ENCODE measurements at places on chromosomes 11 and 22.

DNA sequence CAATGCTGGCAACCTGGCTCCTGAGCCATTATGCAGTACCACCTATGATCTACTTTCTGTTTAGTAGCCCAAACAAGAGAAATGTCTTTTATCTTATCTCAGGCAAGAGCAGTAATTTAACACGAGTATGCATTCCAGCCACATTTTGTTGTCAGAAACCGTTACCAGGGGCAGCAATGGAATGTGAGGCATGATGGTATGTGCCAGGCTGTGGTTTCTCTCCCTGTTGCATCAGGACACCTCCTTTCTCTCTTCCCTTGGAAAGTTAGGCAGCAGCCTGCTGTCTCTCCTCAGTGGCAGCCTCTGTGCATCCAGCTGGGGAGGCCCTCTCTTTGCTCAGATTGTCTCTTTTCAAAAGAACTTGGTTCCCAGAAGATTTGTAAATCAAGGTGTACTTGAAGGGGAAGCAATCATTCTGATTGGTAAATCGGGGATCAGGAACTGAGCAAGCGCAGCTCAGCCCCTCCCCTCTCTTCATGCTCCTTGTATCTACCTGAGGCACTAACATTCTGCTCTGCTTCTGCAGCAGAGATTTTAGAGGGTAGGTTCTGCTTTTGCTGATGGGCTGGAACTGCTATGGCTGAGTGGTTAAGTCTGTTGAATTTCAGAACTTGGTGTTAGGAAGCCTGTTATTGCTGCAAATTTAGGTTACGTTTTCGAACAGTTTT, 229.2 kb downstream of the ADAMTS15 start:
- DNase-seq = no peak

- DNase-seq = no peak
Measured at GRCh38 chr11:11860103-11860979, 18.6 kb downstream of the USP47 start.

DNA sequence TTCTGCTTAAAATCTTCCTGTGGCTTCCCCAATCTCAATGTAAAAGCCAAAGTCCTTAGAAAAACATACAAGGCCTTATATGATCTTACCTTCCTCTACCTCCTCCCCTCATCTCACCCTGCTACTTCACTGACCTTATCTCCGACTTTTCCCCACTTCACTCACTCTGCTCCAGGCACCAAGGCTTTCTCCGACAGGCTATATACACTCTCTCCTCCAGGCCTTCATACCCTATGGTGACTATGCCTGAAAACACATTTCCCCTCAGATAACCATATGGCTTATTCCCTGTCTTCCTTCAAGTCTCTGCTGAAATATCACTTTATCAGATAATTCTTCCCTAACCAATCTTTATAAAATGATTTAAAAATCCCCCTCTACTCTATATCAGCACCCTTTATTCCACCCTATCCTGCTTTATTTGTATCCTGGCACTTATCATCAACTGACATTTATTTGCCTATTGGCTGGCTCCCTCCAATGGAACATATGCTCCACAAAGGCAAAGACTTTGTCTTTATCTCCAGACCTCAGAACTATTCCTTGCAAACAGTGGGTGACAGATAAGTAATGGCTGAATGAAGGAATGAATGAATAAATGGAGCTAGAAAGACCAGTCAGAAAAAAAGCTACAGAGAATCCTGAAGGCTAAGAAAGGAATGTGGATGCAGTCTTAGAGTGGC, 52.7 kb downstream of the PAK1 start:
- no peak for DNase-seq

GRCh38 chr22:24503843-24504338, 8.8 kb downstream of the UPB1 start:
- DNase-seq = no peak

- no peak for DNase-seq
Measured at GRCh38 chr11:112928136-112928535, 33.1 kb upstream of the NCAM1 start.

- DNase-seq = peak; percentile 16
Measured at GRCh38 chr11:7278314-7278917, 26.7 kb downstream of the SYT9 start.

GRCh38 chr11:271319-271715, 6.9 kb upstream of the NLRP6 start:
- no peak for DNase-seq

DNA sequence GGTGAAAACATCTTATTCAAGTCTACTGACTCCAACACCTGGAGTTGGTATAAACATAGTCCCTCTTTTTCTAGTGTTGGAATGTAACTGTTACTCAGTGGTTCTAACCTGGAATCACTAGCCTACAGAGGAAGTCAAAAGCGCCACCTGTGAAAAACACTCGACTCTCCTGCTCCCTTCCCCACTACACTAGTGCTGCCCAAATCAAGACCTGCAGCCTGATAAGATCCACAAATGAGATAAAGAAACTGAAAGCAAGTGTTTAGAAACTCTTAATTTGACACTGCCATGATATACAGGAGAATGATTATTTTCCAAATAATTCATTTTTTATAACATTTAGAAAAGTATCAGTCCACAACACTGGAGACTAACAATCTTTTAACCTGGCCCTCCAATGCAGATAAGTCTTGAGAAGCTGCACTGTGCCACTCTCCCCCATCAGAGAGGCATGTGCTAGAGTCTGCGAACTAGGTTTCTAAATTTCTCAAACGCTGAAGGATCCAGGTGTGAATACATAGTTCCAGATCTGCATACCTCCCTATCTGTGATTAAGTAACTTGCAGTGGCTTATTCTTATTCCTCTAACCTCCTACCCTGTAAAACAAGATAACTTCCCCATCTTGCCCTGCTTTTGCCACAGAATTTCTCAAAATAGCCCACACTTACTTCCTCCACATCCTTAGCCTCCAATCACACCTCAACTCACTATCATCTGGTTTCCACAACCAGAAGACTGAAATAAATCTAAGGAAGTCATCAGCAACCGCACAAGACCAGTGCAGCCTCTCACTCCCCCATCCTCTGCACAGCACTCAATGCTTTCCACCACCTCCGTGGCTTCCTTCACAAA, 88.1 kb downstream of the RRAS2 start:
- DNase-seq = no peak

- no peak for DNase-seq
Measured at GRCh38 chr11:97814325-97814959, 1206.3 kb upstream of the CNTN5 start.

- no peak for DNase-seq
Measured at GRCh38 chr22:35589071-35589755, 27.9 kb downstream of the MB start.

- DNase-seq = no peak
Measured at GRCh38 chr11:63610604-63611394, 3.4 kb downstream of the PLAAT3 start.

- no peak for DNase-seq
Measured at GRCh38 chr11:120513436-120514315, 2.1 kb downstream of the GRIK4 start.

DNA sequence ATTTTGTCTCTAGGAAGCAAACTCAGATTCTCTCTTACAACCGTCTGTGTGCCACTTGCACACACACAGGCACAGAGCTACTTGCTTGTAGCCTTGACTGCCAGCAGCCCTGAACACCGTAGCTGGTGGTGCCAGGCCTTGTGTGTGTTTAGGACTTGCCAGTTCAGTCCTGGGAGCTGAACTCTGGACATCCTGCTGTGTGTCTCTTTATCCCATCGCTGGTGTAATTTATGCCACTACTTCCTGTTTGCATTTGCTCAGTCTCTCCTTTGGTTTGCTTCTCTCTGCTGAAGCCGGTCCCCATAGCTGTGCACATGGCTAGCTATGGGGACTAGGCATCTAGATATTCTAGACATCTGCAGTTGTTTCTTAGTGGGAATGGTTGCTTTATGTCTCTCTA, 24.0 kb downstream of the MARK2 start:
- no peak for DNase-seq

DNA sequence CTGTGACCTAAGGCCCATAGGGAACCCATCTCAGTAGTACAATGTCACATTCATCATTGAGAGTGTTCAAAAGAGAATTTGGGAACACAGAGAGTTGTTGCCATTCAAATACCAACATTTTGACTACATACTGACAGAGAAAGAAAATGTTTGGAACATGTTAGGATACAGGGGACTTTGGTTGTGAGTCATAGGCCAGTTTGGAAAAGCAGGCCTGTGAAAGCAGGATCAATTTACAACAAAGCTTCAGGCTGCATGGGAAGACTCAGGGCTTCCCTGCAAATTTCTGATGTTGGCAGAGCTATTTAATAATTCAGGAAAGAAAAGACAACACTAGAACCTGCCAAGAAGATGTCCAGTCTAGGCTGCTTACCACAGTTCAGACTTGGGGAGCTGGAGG, 374 bp downstream of the NLRP10 start:
- no peak for DNase-seq

- DNase-seq = no peak
Measured at GRCh38 chr22:23079814-23080521, 9.6 kb downstream of the GNAZ start.

GRCh38 chr11:126084608-126084912, 21.9 kb upstream of the CDON start:
- DNase-seq = peak; percentile 2

DNA sequence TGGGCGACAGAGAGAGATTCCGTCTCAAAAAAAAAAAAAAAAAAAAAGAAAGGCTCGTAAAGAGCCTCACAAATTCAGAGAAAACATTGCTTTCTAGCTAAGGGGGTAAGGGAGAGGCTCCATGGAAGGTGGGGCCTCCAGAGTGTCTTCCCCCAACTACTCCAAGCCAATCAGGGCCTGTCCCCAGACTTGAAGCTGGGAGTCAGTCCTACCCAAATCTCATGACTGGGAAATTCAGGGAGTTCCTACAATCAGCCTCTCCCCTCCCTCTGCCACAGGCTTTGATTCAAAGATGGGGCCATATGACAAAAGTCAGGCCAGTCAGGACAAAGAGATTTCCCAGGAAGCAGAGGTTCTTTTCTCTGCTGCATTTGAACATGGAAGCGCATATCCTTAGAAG, 63.0 kb upstream of the NUP160 start:
- no peak for DNase-seq

- no peak for DNase-seq
Measured at GRCh38 chr11:13278609-13279486, 1.3 kb downstream of the BMAL1 start.

GRCh38 chr11:3807909-3808860, at the start of gene PGAP2:
Gene PGAP2 (plus strand): TSS chr11:3808560. CDS start chr11:3811260, 2,700 bp downstream.
- peak; percentile 58 for DNase-seq

- DNase-seq = no peak
Measured at GRCh38 chr11:76791861-76792260, 8.7 kb downstream of the TSKU start.

GRCh38 chr22:38638216-38638615, 18.0 kb downstream of the FAM227A start:
- no peak for DNase-seq

DNA sequence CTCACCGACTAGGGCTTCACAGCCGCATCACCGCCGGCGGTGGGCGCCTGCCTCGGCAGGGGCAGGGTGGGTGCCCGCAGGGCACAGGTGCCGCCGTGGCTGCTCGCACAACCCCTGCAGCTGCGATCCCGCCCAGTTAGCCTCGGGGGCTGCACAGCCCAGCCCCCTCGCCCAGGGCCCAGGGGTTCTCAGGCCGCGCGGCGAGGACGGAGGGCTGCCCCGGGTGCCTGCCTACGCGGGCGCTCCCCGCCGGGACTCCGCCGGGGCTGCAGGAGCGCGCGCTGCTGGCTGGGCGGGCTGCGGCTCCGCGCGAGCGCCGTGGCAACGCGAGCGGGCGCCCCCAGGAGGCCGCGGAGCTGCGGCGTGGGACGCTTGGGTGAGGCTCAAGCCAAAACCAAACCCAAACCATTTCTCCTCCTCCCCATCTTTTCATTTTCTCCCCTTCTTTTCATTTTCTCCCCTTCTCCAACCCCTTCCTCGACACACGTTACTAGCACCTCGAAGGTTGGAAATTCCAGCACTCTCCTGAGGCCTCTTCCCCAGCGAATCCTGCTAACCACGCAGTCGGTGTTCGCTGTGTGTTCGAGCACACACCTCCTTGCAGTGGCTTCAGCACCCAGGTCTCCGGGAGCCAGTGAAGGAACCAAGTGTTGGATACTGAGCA, at the start of gene MICAL3:
Gene MICAL3 (minus strand): TSS at position 286 of the 664 bp plus-strand sequence. CDS start 117,749 bp downstream, outside the sequence.
- peak; percentile 40 for DNase-seq

- no peak for DNase-seq
Measured at GRCh38 chr11:125777309-125777708, 1.3 kb downstream of the PATE2 start.

- DNase-seq = peak; percentile 5
Measured at GRCh38 chr11:23021287-23021863, 161.1 kb upstream of the CCDC179 start.

- DNase-seq = no peak
Measured at GRCh38 chr11:114044042-114044871, 15.3 kb upstream of the ZBTB16 start.

DNA sequence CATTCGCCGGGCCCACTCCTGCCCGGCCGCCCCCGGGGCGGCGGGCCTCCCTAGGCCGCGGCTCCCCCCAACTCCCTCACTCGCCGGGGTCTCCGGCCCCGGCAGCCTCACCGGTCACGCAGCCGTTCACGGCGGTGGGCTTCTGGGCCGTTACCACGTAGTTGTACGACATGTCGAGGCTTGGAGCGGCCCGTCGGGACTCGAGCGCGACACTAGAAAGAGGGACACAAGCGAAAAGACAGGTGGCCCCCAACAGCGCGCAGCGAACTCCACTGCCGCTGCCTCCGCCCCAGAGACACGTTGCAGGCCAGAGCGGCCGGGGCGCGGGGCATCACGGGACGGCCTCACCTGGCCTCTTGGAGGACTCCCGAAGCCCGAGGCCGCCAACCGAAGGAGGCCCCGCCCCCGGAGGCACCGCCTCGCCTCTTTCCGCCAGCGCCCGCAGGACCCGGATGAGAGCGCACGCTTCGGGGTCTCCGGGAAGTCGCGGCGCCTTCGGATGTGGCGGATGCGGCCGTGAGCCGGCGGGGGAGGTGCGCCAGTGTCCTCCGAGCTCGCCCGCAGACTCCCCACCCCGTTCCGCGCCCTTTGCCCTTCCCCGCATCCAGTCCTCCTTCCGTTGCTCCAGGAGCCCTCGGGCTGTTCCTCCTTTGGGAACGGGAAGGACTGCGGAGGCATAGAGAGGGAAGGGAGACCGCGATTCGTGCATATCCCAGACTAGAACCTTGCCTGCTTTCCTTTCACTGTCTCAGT, at the start of the genes DDB1 and TKFC:
Gene DDB1 (minus strand): TSS at position 309 of the 753 bp plus-strand sequence. CDS start 137 bp downstream, at position 172.
Gene TKFC (plus strand): TSS at position 432 of the 753 bp plus-strand sequence. CDS start 1,501 bp downstream, outside the sequence.
- peak; percentile 99 for DNase-seq

GRCh38 chr11:101429703-101430540, 153.9 kb downstream of the TRPC6 start:
- DNase-seq = no peak

DNA sequence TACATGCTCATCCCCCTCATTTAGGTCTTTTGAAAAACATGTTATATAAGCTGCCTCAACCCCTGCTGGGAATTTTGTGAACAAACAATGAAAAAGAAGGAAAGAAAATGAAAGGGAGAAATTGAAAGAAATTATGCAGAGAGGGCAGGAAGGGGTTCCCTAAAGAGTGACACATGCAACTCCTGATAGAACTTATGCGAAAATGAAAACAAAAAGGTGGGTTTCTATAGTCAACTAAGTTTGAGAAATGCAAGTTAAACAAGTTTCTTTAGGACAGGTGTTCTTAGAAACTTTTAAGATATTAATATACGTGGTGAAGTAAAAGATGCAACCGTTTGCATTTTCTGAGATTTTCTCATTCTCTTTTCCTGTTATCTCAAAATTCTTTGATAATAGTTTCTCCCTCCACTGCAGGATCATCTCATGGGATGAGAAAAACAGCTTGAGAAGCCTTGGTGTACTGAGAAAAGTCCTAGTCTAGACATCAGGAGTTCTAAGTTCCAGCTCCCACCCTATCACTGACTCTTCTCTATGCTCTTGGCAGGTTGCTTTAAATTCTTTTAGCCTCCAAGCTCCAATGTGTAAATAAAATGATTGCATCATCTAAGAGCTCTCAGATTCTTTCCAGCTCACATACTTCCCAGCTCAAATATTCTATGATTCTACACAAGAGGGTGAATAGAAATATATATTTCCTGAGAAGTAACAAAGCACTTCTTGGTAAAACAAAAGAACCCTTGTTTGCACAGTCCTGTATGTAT, 109.2 kb downstream of the FAM76B start:
- DNase-seq = peak; percentile 45

All from RPMI8226 (cell line).